Stimulated activated CD8-positive, alpha-beta memory T cell treated with anti-CD3 and anti-CD28 coated beads, Interleukin-4, amount 100 ng/mL, for 1 hour (primary cell): ENCODE measurements at places on chromosomes 3 and 15.

- no peak for DNase-seq
Observed at GRCh38 chr15:31396881-31397560, 70.4 kb downstream of the KLF13 start.

- DNase-seq, result no peak
Observed at GRCh38 chr15:57296473-57297162, 79.7 kb upstream of the CGNL1 start.

DNA sequence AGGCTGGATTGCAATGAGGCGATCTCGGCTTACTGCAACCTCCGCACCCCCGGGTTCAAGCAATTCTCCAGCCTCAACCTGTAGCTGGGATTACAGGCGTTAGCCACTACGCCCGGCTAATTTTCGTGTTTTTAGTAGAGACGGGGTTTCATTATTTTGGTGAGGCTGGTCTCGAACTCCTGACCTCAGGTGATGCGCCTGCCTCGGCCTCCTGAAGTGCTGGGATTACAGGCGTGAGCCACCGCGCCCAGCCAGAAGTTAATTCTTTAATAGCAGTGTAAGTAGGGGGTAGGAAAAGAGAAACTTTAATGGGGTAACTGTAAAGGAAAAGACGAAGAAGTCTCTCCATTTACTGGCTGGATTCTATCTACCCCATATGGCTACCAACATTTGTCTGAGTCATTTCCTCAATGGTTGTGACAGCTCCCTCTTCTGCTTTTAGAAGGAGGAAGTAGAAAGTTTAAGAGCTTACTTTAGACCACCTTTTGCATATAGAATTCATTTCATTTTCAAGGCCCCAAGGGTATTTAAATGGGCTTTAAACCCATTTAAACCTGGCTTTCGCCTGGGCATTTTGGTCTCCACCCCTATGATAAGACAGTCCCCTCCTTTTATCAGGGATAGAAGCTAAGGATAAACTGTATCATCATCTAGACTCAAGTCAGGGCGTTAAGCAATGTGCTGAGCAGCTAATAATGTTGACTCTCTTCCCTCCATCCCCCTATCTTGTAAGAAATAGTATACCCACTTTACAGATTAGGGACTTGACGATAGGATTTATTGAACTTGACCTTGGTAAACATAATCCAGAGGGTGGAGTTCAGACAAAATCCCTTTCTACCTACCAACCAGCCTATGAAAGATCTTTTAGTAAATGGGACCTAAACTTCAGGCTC, 1.1 kb upstream of the CDV3 start:
- no peak for DNase-seq

GRCh38 chr15:58391088-58391487, 40.7 kb upstream of the LIPC start:
- DNase-seq, result no peak
